ENCODE measurements at places on chromosomes 3 and 15.

GRCh38 chr3:94099311-94099710 is 36.5 kb downstream of the NSUN3 start:
- no peak for DNase-seq

GRCh38 chr15:33722005-33722672 is 246.2 kb upstream of the CHRM5 start:
- no peak for DNase-seq

- DNase-seq, result no peak
Measured at GRCh38 chr3:192843723-192844485, 73.8 kb downstream of the MB21D2 start.

GRCh38 chr15:91133511-91133910 is 33.5 kb downstream of the SV2B start:
- DNase-seq, result no peak

- DNase-seq, result no peak
Measured at GRCh38 chr3:7205962-7206361, 345.0 kb downstream of the GRM7 start.

DNA sequence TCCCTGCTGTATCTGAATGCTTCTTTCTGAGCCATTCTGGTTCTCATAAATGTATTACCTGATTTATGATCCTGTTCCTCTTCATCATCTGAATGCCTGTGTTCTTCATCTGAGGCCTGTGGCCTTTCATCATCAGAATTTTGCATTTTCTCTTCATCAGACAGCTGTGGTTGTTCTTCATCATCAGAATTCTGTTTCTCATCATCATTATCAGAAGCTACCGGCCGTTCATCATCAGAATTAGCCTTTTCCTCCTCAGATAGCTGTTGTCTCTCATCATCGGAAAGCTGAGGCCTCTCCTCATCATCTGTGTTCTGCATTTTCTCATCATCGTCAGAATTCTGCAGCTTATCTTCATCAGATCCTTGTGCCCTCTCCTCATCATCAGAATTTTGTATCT is 5.9 kb downstream of the LEO1 start:
- no peak for DNase-seq

DNA sequence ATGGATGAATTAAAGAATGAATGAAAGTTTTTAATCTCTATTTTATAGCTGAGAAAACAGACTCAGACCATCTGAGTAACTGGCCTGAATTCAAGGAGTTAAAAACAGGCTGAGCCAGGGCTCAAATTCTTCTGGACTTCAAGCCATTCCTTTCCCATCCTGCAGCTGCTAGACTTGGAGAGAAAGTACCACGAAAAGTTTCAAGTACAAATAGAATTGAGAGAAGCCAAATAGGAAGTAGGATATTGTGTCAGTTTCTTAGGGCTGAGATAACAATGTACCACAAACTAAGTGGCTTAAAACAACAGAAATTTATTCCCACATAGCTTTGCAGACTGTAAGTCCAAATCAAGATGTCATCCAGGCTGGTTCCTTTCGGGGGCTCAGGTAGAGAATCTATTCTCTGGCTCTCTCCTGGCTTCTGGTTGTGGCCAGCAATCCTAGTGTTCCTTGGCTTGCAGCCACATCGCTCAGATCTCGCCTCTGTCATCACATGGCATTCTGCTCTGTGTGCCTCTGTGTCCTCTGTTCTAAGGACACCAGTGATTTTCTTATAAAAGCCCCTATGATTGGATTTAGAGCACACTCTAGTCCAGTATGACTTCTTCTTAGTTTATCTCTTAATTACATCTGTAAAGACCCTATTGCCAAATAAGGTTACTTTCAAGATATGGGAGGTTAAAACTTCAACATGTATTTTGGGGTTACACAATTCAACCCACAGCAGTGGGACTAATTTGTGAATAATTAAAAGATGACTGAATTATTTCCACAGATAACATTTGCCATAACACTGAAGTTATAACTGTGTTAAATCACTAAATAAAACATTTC is 25.7 kb upstream of the GOLIM4 start:
- DNase-seq, result no peak

- no peak for DNase-seq
Measured at GRCh38 chr3:76683256-76683655, 356.6 kb upstream of the ROBO2 start.

DNA sequence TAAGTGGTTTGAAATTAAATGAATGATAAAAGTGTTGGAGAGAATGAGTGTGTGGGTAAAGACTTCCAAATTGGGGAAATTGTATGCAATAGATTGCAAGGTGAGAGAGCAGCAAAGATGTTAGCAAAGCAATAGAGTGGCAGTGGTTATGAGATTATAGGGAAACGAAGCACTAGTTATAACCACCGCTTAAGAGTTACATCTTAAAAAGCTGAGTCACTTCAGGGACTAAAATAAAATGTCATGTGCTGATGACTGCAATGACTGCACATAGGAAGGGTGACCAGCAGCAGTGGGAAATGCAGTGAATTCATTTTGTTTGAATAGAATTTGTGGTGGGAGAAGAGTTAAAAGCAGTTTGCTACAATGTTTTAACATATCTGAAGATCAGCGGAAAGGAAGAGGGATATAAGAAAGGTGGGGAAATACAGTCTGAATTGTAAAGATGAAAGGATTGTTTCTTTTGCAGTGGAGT is 127.3 kb downstream of the RAP2B start:
- DNase-seq, result no peak

DNA sequence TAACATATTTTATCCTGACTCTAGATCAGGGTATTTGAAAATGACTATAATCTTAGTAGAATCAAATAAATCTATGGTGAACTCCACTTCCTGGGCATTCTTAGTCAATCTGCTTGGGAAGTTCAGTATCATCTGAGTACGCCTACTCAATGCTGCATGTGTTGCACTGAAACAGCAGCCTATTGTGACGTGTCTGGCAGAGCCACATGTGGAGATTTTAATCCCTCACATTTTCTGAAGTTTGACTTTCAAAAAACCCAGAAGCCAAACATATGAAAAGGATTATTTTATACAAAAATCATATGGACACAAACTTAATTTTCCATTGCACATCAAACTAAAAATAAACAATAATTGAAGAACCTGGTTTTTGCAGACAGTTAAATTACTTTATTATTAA is 798.3 kb downstream of the ROBO1 start:
- DNase-seq, result no peak

DNA sequence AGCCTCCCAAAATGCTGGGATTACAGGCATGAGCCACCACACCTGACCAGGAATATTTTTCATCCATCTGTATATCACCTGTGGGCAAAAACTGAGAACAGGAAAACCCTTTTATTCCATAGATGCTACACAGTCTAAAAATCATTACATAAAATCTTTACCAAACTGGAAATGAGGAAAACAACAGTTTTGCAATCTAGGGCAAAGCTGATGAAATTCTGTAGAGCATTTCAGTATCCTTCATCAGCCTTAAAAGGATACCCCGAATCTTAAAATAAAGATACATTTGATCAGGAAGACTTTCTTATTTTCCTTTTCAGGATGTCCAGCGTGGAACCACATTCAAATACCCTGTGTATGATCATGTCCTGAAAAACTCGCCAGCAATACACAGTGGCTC is 7.1 kb downstream of the SIAH2 start:
- DNase-seq, result no peak

DNA sequence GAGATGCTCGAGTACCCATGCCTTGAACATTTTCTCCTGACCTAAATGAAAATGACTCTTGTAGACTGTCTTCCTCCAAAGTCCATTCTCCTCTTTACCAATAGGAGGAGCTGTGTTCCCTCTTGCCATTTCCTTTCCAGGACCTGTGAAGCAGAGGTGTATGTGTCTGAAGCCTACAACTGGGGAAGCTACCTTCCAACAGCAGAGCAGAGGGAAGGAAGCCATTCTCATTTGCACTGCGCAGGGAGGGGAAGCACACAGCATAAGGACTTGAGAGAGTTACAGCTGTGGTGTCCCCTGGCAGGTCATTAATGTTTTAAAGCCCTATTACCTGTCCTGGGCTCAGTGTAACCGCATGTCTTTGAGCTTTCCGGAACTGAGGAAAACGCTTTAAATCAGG is 38.7 kb downstream of the HSPBAP1 start:
- no peak for DNase-seq

- DNase-seq, result no peak
Measured at GRCh38 chr3:45607790-45608189, 13.2 kb downstream of the LIMD1 start.

DNA sequence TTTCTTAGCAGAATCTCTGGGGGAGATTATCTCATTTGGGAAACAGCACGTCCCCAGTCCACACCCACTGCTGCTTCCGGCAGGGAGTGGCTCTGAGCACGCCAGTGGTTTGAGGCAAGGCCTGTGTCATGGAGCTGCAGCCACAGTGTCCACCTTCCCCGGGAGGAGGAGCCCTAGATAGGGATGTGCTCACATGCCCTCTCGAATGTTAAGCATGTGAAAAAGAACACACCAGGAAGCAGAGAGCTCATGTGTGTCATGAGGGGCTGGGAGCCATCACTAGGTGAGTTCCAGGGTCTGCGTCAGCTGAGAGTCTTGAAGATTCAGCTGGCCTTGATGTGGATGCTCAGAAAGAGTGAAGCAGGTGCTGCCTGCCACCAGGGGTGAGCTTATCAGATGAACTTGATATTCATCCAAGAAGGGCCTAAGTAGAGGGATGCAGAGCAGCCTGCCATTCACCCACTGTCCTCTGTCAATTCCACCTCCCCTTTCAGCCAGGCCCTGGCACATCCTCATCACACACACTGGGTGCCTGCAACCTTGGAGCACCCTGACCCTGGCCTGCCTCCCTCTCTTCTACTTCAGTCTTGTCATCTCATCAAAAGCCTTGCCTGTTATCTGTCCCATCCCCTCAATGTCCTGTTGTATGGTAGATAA is 16.3 kb downstream of the ITGA11 start:
- no peak for DNase-seq

GRCh38 chr3:25476639-25477038 is 48.6 kb downstream of the RARB start:
- no peak for DNase-seq

- DNase-seq, result no peak
Measured at GRCh38 chr3:25021816-25022215, 406.2 kb upstream of the RARB start.

DNA sequence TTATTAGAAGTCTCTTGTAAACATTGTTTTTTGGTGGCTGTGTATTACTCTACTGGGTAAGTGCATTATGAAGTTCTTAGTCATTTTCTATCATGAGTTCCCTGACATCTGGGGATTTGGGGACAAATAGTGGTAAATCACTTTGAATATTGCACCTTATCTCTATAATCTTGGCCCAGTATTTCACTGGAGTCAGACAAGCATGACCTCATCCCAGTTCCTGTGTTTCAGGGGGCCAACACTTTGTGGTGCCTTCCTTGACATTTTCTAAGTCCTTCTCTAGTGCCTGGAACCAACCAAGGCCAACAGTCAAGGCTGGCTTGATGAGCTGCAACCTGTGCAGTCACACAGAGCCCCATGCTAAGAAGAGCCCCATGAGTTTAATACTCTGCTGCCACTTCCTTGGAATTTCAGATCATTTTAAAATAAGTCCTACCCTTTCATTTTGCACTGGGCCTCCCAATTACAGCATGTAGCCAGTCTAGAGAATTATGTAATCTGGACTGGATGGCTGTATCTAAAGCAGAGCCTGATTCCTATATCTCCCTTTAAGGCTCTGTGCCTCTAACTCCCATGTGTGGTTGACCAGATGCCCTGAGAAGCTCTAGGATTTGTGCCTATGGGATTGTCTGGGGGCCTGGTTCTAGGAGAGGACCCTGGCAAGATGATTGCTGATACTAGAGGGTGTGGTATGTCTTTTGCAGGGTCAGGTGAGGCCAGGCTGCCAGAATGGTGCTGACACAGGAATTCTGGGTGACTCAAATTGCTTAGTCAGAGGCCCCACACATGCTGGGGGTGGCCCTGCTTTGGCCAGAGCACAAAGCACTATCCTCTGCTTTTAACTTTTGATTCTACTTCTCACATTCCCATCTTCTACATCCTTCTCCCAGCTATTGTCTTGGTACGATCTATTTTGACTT is 319.6 kb upstream of the TBC1D5 start:
- no peak for DNase-seq

DNA sequence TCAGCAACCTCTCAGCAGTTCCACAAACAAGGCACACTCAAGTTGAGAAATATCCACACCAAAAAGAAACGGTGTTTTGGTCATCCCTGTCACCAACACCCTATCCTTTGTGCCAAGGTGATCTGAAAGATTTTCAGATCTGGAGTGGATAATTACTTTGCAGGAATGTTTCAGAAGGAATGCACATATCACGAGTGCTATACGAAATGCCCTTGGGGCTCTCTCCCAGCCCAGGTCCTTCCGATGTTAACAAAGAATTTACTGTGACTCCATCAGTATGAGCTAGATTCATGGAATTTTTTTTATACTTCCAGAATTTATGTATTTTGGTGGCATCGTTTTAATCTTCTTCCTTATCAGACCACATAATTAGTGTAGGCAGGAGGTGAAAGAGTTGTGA is 105.0 kb downstream of the GRM7 start:
- no peak for DNase-seq

- DNase-seq, result no peak
Measured at GRCh38 chr3:54951405-54951804, 23.5 kb upstream of the LRTM1 start.

DNA sequence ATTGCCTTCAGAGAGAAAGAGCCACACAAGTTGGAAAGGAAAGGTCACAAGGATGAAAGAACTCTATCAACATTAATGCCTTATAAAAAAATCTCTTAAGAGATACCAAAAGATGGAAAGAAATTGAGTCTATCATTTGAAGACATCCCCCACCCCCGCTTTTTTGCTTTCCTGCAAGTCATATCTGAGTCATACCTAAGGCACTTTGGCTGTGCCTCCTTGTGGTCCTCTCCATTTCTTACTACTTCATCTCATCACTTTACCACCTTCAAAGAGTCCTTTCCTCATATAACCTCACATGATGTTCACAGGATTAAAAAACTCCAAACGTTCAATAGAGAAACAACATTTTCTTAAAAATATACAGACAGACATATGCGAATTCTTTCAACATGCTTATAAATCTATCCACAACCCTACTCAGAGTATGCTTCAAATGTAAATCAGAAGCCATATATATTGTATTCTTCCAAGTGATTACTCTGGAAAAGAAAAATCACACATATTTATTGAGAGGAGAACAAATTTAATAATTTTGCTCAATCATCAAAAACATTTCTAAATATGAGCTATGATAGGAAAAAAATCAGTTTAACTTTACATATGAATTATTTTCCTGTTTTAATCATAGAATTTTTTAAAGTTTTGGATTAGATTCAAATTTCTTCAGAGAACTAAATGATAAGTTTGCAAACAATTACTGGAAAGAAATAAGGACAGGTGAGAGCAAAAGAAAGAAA is 1003.9 kb upstream of the CFAP20DC start:
- no peak for DNase-seq

DNA sequence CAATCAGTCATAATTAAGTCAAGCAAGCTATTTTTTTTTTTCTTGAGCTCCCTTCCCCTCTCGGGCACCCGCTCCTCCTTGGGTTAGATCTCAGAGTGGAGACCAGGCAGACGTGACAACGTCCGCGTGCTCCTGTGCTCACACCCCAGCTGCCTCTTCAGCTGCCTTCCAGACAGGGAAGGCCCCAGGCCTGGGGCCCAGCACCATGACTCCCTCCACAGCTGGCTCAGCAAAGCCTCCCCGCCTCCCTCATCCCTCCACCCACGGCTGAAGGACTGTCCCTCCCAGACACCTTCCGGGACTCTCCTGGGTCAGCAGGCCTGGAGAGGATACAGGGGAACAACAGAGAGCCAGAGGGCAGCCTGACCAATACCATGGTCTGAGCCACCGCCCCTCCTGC is 87.9 kb upstream of the LINGO1 start:
- DNase-seq, result no peak

Data from activated gamma-delta T cell treated with Interleukin-2 at 50 U/mL for 16 hours (primary cell).